Neural crest cell (in vitro differentiated cells): ENCODE measurements at places on chromosomes 3 and 15.
A peak's percentile ranks its signal among the peaks of the same experiment; 100 is the strongest.

GRCh38 chr15:90419206-90419605 is 31.2 kb downstream of the IQGAP1 start:
- no peak for DNase-seq

DNA sequence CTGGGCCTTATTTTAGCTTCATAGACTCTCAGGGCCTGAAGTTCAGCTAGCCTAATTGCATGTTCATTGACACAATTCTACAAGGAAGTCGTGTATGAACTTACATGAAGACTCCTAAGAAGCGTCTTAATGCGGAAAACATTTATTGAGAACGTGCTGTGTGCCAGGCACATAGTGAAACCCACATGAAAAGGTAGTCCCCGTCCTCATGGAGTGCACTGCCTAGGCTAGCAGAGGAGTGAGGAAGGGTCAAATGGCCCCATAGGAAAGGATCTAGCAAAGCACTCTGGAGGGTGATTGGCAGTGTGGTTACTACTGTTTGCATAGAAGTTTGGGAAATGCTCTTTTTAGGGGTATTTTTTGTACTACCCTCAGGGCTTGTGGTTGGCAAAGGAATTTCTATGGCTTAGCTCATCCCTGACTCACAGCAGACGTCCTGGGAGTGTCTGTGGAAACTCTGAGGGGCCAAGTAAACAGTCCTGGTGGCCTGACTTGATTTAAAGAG is 854 bp upstream of the NPTN start:
- no peak for DNase-seq

DNA sequence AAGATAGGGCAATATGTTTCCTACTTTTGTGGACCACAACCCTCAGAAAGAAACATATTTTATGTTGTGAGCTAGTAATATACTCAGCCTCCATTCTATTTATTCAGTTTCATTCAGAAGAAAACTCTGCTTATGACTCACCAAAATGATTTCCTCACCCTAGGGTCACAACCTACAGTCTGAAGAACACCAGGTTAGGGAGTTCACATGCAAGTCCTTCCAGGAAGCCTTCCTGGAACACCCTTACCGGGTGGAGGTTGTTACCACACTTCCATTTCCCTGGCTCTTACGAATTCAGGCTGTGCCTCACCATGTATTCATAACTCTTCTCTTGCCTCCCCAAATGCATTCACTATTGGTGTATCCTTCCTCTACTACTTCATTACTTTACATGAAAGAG is 228.0 kb upstream of the ADAMTS9 start:
- no peak for DNase-seq

DNA sequence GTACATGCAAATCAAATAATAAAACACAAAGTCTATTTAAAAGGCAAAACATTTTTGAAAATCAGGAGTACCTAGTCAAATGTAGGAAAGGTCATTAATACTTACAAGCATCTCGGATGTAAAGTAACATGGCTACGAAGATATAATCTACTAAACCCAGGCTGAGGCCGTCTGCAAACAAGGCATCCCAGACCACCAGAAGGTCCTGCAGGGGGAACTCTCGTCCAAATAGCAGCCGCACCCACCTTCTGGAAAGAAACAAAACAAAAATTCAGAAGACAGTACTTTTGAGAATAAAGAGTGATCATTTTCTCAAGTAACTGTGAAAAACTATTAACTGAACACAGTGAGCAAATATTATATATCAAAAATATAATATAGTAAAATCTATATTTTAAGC is 423.1 kb downstream of the PLCL2 start:
- no peak for DNase-seq

DNA sequence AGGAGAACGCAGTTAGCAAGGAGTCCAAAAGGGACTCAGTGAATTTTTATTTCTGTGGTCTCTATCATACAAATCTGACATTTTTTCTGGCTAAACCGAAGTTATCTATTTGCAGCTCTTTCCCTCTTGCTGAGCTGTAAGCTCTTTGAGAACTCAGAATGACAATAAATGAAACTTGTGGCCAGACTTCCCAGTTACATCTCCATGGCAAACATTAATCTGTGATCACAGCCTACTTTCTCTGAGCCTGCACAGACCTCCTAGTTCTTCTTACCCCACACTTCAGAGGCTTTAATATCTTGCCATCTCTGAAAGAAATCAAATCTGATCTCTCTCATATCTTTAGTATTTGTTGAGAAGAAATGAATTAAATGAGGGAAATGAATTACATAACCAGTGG is 58.0 kb downstream of the PLD1 start:
- no peak for DNase-seq

DNA sequence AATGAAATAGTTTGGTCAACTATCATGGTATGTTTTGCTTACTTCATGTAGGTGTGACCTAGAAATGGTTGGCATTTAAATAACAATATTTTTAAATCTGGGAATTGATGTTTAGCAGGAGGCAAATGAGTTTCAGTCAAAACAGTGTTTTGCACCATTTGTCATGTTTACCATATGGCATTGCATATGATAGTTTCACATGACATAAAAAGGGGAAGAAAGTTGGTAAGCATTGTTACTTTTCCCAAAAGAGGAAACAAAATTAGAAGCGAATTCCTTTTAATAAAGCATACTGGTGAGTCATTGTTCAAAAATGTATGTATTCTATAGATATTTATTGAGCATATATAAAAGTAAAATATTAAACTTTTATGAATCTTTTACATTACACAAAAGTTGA is 2.3 kb downstream of the RNF13 start:
- DNase-seq = no peak

DNA sequence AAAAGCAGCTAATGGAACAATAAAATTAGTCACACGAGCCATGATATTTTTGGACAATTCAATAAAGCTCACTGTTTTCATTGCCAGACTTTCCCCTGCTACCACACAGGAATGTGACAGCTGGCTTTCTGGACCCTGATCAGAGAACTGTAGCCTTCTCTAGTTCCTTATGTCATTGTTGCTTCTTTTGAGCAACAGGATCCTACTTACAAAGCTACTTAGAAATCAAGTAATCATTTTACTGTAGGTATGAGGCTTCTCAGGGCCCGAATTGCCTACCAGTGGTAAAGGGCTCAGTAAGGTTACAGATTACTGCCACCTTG is 94.3 kb upstream of the AADACL2 start:
- DNase-seq = no peak

DNA sequence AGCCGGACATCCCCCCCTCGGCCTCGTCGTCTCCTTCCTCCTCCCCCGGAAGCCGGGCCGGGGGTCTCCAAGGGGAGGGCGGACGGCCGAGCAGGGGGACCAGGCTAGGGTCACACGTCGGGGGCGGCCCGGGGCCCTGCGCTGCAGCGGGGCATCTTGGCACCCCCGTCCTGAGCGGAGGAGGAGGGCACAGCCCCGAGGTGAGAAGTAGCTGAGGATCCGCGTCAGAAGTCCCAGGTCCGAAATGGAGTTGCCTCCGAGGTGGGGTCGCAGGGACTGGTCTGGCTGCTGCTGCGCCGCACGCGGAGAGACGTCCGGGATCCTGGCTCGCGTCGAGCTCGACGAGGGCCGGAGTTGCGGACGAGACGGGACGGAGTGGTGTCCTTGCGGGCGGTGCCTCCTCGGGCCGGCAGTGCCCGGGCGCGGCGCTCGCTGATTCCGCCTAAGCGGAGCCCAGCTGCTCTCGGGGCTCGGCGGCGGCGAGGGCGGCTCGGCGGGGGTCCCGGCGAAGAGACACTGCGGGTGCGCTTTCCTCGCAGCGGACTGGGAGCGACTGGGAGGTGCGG is at the start of gene ADCY5:
Gene ADCY5, minus strand, starts transcription at position 555 of the 566 bp plus-strand sequence. Its CDS starts 545 bp downstream, at position 10.
- DNase-seq = peak; percentile 16

DNA sequence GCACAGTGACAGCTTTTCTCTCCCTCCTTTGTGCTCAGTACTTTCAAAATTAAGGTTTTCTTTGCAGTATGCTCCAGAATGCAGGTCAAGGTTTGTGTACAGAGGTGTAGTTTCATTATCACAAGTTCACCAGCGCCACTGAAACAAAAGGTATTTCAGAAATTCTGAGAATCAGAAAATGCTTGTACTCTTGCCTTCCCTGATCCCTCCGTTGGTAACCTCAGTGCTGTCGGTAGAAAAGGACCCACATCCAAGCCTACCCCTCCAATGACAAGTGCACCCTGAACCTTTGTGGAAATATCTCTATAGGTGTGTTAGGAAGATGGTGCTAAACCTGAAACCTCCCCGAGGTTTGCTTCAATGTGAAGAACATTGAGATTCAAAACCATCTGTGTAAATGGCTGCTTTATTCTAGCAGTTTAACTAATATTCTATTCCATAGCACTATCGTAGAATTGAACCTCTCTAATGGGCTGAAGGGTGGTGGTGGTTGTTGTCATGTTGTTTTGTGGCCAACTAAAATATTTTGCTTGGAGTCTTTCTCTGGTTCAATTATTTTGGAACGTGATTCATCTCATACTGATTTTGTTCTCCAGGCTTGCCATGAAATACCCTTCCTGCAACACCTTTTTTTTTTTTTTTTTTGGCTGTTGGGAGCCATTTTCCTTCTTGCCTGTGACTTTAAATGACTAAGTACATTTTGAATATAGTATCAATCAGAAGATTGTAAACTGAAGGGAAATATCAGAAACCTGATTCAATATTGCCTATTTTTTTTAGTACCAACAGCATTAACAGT is 20.7 kb downstream of the ZBTB38 start:
- no peak for DNase-seq

DNA sequence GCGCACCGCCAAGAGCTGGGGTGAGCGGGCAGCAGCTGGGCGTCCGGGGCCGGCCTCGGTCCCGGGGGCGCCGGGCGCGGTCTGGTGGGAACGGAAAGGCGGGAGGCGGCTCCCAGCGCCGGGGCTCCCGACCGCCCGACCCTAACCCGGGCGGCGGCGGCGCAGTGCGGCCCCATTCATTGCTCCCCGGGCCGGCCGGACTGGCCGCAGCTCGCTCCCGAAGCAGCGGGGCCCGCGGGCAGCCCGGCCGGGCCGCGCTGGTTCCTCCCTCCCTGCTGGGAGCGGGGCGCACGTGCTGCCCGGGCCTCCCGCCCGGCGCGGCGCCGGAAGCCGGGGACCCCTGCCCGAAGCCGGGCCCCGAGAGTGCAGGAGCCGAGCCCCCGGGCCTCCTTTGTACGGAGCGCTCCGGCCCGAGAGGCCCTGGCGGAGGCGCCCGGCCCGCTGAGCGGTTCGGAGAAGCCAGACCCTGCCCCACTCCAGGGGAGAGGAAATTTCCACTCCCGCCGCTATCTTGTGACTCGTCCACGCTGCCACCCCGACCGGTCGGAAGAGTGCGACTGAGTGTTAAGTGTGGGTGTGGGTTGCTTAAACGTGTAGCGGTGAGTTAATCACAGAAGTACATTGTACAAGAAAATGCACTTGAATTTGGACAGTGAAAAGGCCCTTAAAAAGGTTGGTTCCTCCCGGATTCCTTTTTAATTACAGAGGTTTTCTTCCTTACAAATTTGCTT is 613 bp downstream of the ATP1B3 start:
- peak; percentile 37 for DNase-seq

- no peak for DNase-seq
These were observed 11.3 kb upstream of the KIF23 start for GRCh38 chr15:69402816-69403215.

- peak; percentile 47 for DNase-seq
These were observed 47.0 kb upstream of the SELENOK start for GRCh38 chr3:53938645-53939044.

DNA sequence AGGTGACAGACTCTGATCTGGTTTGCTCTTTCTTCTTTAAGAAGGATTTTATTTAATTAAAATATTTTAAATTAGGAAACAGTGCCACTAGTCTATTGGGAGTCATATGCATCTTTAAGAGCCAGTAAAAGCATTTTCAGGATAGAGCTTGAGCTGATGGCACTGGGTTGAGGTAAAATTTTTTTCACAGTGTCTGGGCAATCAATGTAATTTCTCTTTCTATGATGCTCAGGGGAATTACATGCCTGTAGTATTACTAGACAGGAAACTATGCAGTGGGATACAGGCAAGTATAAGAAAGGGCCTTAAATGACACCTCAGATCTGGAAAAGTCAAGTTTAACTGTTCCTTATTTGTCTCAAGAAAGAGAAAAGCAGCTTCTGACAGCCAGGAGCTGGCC is 76.4 kb downstream of the GAP43 start:
- no peak for DNase-seq

- DNase-seq = no peak
These were observed 973 bp downstream of the BUB1B start for GRCh38 chr15:40161693-40162391.

DNA sequence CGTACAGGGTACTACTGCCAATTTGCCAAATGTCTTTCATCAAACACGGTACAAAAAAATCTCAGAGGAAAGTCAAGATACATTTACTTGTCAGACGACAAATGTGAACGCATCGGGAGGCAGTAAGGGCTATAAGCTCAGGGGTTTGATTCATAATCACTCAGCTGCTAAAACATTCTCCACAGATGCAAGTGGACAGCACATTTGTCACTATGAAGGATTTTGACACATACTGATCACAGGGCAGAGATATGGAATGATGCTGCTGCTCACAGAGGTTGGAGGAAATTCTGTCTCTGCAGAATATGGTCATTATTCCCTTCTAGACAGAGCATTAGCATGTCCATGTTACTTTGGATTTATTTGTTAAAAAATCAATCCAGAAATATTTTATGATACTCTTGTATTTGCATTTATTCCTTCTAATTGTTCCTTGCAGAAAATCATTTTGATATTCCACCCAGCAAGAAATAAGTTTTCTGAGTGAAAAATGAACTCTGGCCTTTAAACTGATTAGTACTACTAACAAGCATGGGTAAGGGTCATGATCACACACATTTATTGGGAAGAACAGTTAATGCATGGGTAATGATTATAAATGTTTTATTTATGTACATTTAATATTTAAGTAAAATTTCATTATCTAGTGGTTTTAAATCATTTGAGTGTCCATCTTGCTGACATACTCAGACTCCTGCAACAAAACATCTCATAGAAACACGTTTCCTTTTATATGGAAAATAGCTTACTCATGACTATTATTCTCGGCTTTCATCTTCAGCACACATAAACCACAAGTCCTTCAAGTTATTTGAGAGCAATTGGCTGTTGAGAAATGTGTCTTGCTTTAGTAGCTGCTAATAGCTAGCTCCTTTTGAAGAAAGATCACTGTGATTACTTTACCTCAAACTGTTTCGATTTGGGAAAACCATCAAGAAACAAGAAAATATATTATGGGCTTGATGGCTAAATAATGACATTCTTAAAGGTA is 559.3 kb downstream of the MECOM start:
- no peak for DNase-seq

DNA sequence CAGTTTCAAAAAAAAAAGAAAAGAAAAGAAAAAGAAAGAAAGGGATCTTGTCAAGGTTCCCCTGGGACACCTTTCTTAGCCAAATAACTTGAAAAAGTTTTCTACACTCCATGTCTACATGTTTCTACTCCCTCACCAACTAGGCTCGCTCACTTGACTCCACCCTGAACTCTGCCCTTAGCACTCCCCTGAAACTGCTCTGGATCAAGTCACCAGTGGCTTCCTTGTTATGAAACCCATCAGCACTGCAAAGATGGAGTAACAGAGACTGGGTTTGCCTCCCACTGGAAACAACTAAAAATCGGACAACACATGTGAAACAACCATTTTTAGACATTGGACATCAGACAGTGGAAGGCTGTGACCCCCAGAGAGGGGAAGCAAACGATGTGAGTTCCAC is 36.8 kb downstream of the TMEM40 start:
- no peak for DNase-seq
